H7 (cell line): ENCODE measurements at places on chromosomes 4 and X.
A peak's percentile ranks its signal among the peaks of the same experiment; 100 is the strongest.

GRCh38 chrX:10897768-10898167, 213.4 kb upstream of the HCCS start:
- DNase-seq = peak; percentile 28

DNA sequence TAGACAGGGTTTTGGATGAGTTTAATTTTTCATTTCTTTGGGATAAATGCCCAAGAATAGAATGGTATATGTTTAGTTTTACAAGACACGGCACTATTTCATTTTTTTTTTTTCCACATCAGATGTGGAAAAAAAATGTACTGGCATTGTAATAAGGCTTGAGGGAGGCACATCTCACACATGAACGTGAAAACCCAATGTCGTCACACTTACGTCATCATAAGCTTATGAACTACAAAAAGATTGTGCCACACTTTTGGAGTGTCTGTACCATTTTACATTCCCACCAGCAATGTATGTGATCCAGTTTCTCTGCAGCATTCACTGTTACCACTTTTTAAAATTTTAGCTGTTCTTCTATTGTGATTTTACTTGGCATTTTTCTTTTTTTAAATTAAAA, 74.2 kb downstream of the TAF1 start:
- DNase-seq = no peak

- no peak for DNase-seq
Measured at GRCh38 chr4:145487631-145488030, 6.0 kb downstream of the SMAD1 start.

GRCh38 chrX:29587107-29587506, 628.3 kb upstream of the MAGEB2 start:
- no peak for DNase-seq

DNA sequence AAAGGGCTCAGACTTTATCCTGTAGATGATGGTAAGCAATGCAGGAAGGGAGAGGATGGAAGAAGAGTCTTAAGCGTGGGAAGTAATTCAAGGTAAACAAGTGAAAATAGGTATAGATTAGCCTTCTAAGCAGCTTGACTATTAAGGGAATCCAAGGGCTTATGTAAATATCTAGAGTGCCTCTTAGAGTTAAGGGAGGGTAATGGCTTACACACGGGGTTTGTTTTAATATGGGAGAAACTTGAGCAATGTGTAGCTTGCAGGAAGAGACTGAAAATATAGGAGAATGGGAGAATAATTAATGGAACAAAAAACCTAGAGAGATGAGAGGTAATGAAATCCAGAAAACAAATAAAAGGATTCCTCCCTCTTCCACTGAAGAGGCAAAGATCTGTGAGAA, 12.8 kb upstream of the SAP30 start:
- DNase-seq = no peak

- DNase-seq = no peak
Measured at GRCh38 chrX:18490806-18491555, 65.6 kb downstream of the CDKL5 start.

DNA sequence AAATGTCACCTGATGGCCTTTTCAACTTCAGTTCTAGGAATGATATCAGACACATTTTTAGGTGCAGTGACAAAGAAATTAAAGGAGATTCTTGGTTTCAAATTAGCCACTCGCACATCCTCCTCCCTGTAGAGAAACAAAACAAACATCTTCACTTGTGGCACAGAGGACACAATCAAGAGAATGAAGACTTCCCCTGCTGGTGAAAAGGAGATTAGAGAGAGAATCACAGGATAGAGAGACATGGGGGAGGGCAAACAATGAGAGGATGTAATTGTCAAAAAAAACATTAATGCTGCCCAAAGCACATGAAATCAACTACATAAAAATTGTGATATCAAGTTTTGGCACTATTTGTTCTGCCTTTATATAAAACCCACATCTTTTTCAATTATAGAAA, 34.5 kb downstream of the ACE2 start:
- peak; percentile 3 for DNase-seq

DNA sequence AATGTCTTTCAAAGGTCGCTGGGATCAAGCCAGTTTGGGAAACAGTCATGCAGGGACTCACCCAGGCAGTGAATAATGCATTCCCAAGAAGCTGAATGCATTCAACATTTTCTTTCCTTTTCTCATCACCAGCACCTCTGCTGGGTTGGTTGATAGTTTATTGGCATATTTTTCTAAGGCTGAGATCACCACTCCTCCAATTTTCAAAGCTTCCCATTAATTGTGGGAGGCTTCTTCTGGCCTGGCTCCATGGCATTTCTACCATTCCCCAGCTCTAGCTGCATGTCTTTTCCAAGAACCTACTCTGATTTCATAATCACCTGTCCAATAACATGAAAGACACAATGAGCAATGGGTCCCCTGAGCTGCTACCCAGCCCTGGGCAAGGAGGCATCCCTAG, 35.8 kb downstream of the CHRDL1 start:
- DNase-seq = no peak

- DNase-seq = no peak
Measured at GRCh38 chr4:186116697-186117096, 12.2 kb downstream of the FAM149A start.

- DNase-seq = no peak
Measured at GRCh38 chr4:13331827-13332226, 152.3 kb downstream of the RAB28 start.

DNA sequence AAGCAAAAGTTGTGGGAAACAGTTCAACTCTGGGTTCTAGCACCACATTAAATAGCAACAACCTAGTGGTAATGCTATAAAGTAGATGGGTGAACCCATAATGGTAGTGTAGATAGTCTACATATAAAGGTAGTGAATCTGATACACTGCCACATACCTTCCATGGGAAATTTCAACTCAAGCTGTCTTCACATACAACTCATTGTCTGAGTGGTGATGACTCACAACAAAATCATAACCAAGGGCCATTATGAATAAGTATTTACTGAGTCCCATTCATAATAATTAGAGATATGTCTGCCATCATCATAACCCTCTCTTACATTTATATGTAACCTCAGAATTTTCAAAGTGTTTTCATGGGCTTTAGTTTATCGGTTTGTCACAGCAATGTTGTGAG, 34.8 kb downstream of the EGF start:
- DNase-seq = no peak

DNA sequence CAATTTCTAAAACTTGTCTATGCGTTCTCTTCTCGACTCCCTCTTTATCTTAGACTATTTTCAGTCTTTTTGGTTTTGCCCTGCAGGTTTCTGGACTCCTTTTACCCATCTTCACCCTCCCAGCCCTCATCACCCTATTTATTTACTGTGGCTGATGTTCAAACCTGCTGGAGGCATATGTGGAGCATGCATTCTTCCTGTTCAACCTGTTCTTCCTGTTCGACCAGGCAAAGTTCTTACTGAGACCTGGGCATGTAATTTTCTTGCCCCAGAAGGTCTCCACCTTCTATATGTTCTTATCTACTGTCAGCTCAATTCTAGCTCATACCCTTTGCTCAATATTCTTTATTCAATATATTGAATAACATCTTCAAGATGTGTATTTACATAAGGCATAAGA, 69.4 kb upstream of the AGA start:
- no peak for DNase-seq

GRCh38 chr4:137471895-137472294, 60.4 kb downstream of the PCDH18 start:
- DNase-seq = no peak

- no peak for DNase-seq
Measured at GRCh38 chr4:47213539-47213938, 182.2 kb downstream of the GABRB1 start.

DNA sequence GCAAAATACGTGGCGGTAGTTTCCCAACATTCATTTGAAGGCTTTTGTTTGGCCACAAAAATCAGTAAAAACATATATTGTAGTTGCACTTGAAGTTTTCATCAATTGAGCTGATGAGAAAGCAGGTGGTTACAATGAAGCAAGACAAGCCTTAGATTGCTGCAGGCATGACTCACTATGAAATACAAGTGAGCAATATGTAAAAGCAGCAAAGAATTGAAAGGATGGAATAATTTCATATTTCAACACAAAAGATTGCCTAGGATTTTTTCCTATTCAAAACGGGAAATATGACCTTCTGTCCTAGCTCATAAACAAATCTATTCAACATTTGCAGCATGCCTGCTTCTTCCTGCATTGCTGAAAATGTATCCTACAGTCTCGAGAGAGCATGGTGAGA, 190.9 kb upstream of the BANK1 start:
- DNase-seq = no peak

GRCh38 chrX:74536832-74537371, 77.5 kb downstream of the RLIM start:
- peak; percentile 30 for DNase-seq

DNA sequence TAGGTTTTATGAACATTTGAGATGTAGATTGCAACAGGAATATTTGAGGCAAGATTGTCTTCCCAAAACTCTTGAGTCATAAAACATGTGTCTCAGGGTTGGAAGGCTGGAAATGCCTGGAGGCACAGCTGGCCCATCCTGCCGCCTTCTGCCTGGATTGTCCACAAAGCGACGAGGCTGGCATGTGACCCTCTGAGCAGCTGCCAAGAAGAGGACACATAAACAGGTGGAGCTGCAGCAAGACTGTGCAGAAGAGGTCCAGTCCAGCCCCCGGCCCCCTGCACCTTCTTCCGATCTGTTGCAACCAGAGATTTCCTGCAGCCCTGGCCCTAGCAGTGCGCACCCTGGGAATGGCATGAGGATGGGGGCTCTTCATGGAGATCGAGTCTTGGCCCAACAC, 101.9 kb upstream of the BCOR start:
- no peak for DNase-seq

DNA sequence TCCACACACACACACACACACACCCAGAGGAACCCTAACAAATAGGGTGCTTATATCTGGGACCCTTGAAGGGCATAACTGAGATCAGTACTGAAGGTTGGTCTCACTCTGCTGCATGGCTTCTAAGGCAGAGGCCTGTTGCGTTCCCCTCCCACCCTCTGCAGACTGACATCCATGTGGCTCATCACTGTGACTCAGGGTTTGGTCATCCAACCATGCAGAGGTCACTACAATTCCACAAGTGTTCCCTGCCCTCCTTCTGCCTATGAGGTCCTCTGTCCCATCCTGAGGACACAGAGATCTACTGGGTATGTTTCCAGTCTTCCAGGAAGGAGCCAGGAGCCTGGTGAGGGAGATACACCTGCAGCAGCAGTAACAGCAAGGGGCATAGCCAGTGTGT, 55.8 kb downstream of the XAGE2 start:
- no peak for DNase-seq

DNA sequence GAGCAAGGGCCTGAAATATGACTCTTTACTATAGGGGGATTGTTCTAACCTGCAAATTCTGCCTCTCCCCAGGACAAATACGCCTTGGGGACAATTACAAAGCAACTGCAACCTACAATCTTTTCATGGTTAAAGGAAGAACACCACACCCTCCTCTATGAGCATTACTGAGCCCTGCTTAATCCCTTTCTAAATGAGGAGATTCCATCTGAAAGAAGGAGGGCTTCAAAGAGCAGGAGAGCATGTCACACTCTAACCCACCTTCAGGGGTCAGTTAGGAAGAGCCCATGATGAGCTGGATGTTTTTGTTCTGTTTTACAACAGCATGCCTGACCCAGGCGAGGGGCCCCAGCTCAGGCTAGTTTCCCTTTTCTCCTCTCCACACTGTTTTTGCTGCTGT, 134.0 kb upstream of the ANXA3 start:
- DNase-seq = peak; percentile 24

- DNase-seq = peak; percentile 31
Measured at GRCh38 chrX:120251471-120252011, 929 bp downstream of the ZBTB33 start.

DNA sequence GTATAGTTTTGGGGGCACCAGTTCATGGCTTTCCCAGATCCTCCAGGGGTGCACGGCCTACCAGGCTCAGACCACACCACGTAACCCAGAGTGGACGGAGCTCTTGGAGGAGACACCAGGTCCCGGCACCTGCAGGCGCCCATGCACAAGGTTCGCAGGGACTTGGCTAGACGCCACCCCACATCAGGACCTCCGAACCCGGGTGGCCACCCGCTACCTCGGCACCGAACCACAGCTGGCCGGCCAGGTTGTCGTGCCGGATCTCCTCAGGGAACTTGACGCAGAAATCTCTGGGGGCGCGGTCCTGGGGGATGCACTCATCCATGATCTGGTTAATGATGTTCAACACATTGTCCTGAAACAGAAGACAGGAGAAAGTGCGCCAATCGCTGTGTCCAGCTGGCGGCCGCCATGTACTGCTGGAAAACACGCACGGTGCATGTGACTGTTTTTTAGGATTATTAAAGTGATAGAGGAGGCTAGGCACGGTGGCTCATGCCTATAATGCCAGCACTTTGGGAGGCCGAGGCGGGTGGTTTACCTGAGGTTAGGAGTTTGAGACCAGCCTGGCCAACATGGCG, 77.1 kb downstream of the ZFYVE28 start:
- peak; percentile 26 for DNase-seq

DNA sequence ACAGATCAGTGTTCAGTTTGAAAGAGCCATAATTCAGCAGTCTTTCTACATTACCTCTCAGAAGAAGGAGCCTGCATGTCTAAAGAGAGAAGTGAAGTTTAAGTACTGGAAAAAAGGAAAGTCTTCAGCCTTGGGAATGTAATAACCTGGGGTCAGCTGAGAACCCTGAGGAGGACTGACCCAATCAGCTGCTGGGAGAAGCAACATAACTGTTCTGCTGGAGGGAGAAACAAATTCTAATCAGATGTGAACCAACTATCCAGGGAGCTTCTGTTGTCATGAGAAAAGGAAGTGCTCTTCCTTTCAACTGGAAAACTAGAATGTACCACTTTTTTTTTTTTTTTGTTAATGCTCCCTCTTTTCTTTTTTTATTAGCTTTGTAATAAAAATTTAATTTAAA, 64.5 kb upstream of the PDE5A start:
- no peak for DNase-seq

GRCh38 chrX:26909728-26910127, 553.4 kb downstream of the PPP4R3C start:
- no peak for DNase-seq

DNA sequence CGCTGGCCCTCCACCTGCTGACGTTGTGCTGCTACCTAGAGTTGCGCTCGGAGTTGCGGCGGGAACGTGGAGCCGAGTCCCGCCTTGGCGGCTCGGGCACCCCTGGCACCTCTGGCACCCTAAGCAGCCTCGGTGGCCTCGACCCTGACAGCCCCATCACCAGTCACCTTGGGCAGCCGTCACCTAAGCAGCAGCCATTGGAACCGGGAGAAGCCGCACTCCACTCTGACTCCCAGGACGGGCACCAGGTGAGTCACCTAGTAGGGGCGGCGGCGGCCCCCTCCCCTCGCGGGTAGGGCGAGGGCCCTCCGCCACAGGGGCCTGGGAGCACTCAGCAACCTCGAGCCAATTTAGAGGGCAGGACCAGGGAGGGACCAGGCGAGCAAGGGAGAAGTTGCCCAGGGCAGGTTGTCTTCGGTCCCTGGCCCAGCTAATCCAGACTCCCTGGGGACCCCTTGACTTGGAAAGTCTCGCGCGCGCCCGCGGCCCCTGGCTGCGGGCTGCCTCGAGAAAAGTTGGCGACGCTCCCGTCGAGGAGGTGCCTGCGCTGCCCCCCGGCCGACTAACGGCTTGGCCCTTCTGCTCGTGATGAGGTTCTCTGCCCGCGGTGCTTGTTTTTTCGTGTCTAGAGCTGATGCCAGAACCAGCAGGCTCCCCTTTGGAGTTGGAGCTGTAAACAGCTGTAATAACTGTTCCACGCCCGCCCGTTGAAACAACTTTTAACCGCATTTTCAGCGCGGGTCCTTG, 717 bp downstream of the EDA start:
- peak; percentile 55 for DNase-seq

- DNase-seq = no peak
Measured at GRCh38 chr4:84977396-84977795, 10.9 kb upstream of the WDFY3 start.

- no peak for DNase-seq
Measured at GRCh38 chr4:98581126-98581525, 77.3 kb downstream of the TSPAN5 start.
